Activated CD8-positive, alpha-beta memory T cell treated with anti-CD3 and anti-CD28 coated beads for 1 hour (primary cell): ENCODE measurements at places on chromosomes 11 and 22.

DNA sequence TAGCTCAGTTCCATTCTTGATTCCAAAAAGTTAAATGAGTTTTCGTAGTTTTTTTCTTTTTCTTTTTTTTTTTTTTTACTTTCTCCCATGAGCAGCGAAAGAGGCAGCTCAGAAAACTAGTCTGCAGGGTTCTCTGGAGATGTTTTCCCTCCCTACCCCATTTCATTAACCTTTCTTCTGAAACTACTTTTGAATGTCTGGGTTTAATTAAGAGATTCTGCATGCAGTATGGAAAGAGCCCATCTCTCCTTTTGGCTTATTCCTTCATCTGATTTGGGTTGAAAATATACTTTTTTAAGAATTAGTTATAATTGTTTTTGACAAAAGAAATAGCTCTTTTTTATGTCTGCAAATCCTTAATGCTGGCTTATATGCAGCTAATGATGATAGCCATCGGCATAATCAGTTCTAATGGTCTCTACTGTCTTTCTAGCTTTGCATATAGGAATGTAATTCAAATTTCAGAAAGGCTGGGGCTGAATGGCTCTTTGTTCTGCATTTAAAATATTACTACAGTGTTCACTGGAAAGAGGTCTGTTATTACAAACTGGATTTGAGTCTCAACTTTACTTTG is 265.3 kb downstream of the FAT3 start:
- no peak for DNase-seq

GRCh38 chr11:44862558-44863101 is 88.1 kb downstream of the TP53I11 start:
- DNase-seq, result no peak

GRCh38 chr11:74685905-74686304 is 45.3 kb downstream of the CHRDL2 start:
- DNase-seq, result no peak

- no peak for DNase-seq
These were observed 12.0 kb downstream of the CSTPP1 start for GRCh38 chr11:46948378-46949131.

- DNase-seq, result no peak
These were observed 6.7 kb upstream of the SF1 start for GRCh38 chr11:64784813-64785581.

- peak; percentile 40 for DNase-seq
These were observed 9.7 kb upstream of the NEFH start for GRCh38 chr22:29470159-29470855.

- DNase-seq, result no peak
These were observed 38.0 kb downstream of the MPPED1 start for GRCh38 chr22:43449831-43450225.

DNA sequence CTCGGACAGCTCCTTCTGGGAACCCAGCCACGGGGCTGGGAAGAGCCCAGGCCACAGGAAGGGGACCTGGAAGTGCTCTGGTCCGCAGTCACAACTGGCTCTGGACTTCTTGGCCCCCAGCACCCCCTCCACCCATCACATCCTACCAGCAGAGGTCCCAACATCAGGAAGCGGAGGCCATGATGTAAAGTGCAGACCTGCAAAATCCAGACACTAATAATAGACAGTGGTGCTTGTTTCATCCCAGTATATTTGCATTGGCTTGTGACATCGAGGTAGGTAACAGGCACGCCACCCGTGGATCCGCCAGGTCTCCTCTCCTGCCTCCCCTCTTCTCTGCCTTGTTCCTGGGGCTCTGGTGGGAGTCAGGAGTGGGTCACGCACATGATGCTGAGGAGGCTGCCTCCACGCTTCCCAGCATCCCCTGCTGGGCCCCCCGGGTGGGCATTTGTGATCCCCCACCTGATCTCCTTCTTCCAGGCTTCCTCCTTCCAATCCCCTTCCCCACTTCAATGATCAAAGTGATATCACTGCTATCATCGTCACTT is 1454.0 kb downstream of the BRD1 start:
- no peak for DNase-seq

GRCh38 chr11:250740-251299 is 14.0 kb downstream of the PSMD13 start:
- DNase-seq, result peak; percentile 65

DNA sequence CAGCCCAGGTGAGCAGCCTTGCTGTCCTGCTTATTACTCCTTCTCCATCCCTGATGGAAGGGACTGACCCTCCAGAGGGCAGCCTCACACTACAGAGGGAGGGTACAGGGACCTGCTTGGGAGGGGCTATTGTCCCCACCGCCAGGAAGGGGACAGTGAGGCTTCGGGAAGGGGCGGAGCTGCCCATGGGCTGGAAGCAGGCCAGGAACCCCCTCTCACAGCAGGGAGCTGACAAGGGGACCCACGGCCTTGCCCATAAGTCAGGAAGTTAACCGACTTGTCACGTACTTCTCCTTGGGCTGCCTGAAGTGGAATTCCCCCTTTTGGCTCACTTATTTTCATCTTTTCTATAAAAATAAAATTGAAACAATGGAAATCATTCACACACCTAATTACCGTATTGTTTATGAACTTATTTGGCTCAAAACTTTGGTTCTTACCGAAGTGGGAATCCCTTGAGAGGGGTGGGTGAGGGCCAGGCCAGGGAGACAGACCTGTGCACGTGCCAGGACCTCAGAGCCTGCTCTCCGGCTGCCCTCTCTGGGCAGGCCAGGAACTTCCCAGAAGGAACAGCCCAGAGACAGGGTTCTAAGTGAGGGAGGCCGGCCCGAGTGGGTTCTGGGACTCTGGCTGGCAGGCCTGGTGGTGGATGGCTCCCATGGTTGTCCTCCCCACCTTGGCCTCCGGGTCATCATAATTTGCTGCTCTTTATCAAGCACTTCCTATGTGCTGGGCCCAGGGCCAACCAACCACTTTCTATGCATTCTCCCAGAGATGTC is 5.8 kb downstream of the MGAT3 start:
- no peak for DNase-seq

- DNase-seq, result no peak
These were observed 68.5 kb downstream of the SHANK2 start for GRCh38 chr11:71183878-71184277.

DNA sequence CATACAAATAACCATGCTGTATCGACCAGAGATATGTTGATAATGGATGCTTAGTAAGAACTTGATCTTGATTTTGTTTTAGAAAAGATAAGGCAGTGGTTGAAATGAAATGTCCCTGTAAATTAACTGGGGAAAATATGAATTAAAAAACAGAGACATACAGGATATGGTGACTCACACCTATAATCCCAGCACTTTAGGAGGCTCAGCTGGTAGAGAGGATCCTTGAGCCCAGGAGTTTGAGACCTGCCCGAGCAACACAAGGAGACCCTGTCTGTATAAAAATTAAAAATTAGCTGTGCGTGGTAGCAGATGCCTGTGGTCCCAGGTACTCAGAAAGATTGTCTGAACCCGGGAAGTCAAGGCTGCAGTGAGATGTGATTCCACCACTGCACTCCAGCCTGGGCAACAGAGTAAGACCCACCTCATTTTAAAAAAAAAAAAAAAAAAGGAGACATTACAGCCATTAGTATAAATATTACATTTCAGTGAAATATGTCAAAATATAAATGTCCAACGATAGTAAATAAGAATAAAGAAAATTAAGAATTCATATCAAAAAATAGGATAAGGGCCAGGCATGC is 4.6 kb downstream of the PICALM start:
- DNase-seq, result no peak

DNA sequence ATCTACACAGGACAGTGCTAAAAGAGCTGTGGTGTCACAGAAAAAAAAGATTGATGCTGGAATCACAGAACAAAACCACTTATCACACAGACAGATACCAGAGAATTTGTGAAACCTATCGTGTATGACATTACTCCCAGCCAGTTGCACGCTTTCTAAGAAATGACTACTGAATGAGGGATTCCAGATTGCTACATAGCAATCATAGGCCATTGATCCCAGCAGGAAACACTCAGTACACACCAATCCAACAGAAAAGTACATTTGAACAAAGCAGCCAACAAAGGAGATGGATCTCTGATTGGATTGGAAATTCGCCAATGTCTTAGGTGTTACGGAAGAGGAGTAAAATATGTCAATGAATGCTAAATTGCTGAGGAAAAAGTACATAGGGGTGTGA is 4.8 kb upstream of the OR8H1 start:
- DNase-seq, result no peak

DNA sequence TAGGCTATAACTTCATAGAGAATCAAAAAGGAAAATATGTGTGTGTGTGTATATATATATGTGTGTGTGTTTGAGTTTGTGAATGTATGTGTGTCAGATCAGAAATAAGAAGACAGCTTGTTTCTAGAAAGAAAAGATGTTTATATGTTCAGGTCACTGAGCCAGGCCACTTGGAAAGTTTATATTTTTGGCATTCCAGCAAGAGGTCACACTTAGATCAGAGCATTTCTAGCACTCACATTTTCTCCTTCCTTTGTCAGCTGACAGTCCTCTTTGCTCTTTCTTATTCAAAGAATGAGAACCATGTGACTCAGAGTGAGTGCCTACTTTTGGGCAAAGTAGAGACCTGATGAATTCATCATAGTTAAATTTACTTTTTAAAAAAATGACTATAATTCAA is 22.9 kb downstream of the RAB38 start:
- DNase-seq, result no peak

DNA sequence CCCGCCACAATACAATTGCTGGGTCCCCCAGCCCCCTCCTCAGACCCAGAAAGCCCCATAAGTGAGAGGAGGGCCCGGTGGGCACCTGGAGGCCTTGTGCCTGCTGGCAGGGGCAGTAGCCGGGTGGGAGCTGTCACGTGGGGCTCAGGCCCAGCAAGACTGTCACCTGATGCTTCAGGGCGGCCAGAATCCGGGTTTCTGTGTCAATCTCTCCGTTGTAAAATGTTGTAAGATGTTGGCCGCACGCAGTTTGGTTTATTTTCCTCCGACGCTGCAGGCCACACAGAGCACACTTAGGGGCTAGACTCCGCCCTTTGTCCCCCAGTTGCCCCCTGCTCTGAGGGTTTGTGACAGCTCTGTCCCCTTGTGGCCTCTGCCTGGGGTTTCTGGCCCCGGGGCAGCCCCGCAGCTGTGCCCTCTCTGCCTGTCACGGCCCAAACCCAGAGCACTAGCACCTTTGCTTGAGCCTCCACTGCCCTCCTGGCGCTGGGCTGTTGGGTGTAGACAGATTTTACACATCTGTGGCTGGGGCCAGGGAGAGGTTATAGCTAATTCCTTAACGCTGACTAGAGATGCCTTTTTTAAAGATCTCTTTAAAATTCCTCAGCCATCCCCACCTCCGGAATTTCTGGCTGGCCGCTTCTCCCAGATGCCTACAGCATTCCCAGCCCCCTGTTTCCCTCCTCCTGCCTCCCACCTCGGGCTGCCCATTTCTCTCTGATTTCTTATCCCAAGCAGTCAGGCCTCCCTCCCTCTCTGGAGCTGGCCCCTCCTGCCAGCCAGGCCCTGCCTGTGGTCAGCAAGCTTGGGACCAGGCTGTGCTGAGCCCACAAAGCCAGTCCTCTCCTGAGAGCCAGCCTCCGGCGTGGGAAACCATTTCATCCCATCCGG is 3.2 kb upstream of the PRR5 start:
- DNase-seq, result no peak

- no peak for DNase-seq
These were observed 4.9 kb downstream of the DENND5A start for GRCh38 chr11:9259981-9260837.

GRCh38 chr22:37284805-37285355 is 2.6 kb downstream of the CYTH4 start:
- peak; percentile 34 for DNase-seq

GRCh38 chr22:31650391-31650790 is 11.6 kb downstream of the PISD start:
- no peak for DNase-seq

- DNase-seq, result no peak
These were observed 34.9 kb downstream of the WBP2NL start for GRCh38 chr22:42033263-42034181.

- no peak for DNase-seq
These were observed 26.9 kb upstream of the TENM4 start for GRCh38 chr11:79467761-79468160.

DNA sequence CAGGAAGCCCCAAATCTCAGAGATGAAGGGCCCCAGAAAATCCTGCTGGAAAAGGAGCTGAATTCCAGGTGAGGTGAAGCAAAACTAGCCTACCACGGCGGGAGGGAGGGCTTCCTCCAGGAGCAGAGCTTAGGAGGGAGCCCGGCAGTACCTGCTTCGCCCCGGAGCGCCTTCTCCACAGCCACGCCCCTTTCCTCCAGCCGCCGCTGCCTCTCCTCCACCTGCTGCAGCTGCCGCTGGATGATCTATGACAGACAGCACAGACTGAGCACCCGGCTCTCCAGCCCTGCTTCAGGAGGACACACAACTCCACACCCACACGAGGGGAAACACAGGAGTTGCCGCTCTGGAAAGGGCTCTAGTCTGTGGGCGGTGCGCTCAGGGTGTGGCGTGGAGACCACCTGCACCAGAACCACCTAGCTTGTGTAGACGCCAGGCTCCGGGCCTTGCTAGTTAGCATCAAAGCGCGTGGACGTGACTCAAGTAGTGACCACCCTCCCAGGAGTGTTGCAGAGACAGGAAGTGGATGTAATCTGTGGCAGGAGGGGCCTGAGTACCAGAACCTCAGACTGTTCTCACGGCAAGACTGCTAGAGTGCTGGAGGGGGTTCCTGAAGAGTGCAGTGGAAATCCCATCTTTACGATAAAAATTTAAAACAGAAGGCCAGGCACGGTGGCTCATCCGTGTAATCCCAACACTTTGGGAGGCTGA is 34.6 kb upstream of the BID start:
- DNase-seq, result no peak

DNA sequence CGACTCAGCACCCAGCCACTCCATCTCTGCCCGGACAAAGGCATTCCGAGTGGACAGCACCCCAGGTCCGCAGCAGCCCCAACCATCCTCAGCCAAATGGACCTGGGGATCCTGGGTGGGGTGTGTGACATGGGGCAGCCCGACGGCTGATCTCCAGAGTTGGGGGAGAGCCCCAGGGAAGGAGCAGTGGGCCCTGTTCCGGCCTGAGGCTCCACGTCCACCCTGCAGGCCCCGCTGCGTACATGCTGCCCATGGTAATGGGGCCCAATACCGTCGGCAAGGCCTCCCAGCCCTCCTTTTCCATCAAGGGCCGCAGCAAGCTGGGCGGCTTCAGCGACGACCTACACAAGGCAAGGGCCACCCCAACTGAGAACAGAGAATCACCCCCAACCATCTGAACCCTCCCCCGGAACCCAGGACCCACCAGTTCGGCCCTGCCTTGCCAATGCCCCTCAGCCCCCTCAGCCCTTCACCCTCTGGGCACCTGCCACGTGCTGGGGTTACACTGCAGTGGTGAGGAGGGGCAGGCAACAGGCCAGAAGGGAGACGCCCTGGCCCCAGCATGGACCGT is 5.4 kb downstream of the SCGB1C1 start:
- DNase-seq, result no peak

- DNase-seq, result no peak
These were observed 135.1 kb downstream of the TEAD1 start for GRCh38 chr11:12809364-12809763.
